ENCODE measurements at places on chromosomes 7 and 10.

- peak; percentile 90 for DNase-seq
These were observed at the start of gene SRGN for GRCh38 chr10:69087590-69088470. Gene SRGN (plus strand): TSS chr10:69088103. CDS start chr10:69088158, 55 bp downstream.

- no peak for DNase-seq
These were observed 4.0 kb upstream of the PLXNA4 start for GRCh38 chr7:132580277-132580676.

GRCh38 chr7:155191901-155192478 is 105.7 kb upstream of the INSIG1 start:
- DNase-seq = peak; percentile 43

GRCh38 chr7:77674878-77675277 is 21.4 kb upstream of the RSBN1L start:
- DNase-seq = no peak

DNA sequence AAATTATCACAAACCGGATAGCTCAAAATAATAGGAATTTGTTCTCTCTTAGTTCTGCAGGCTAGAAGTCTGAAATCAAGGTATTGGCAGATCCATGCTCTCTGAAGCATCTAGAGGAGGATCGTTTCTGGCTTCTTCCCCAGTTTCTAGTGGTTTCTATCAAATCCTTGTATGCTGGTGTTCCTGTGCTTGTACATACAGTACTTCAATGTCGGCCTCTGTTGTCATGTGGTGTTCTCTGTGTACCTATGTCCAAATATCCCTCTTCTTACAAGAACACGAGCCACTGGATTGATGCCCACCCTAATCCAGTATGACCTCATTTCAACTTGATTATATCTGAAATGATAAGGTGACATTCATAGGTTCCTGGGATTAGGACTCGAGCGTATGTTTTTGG is 9.8 kb upstream of the TAX1BP1 start:
- DNase-seq = no peak

DNA sequence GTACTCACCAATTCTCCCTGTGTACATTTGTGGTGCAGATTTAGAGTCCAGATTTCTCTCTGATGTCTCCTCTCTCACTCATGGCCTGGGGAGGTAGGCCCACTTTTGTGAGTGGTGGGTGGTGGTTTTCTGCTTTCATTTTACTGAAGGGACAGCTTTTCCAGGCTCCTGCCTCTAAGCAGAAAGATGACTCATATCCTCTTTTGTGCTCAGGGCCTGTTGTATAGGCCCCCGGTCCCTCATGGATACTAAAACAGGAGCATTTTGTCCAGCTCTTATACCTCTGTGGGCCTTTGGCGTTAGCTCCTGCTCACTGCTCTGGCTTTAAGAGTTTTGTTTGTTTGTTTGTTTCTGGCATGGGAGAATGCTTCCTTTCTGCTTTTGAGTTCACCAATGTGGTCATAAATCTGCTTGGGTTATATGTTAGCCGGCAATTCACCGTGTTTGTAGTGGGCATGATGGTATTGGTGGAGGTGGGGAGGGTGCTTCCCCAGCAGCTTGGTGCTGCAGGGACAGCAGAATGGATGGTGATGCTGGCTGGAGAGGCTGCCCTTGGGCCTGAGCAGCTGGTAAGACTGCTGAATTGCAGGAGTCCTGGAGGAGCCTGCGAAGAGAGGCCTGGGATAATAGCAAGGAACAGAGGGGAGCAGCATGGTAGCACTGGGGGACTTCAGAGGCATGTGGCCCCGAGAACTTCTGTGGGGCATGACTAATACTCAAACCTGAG is 468.7 kb downstream of the RPS24 start:
- DNase-seq = no peak

- no peak for DNase-seq
These were observed 3.2 kb upstream of the GIMAP4 start for GRCh38 chr7:150564006-150564405.
